Activated T-cell treated with anti-CD3 and anti-CD28 coated beads, Interleukin-2, amount 50 U/mL, for 4 hours (primary cell): ENCODE measurements at places on chromosomes 5 and 9. TPM values are rescaled to one million over a fixed set of nuclear protein-coding genes. Genes with fewer than 3 reads are reported as not detected.

Gene HK3
- total RNA-seq: not detected

Gene UBAC1
- total RNA-seq: 31.4 TPM

DNA sequence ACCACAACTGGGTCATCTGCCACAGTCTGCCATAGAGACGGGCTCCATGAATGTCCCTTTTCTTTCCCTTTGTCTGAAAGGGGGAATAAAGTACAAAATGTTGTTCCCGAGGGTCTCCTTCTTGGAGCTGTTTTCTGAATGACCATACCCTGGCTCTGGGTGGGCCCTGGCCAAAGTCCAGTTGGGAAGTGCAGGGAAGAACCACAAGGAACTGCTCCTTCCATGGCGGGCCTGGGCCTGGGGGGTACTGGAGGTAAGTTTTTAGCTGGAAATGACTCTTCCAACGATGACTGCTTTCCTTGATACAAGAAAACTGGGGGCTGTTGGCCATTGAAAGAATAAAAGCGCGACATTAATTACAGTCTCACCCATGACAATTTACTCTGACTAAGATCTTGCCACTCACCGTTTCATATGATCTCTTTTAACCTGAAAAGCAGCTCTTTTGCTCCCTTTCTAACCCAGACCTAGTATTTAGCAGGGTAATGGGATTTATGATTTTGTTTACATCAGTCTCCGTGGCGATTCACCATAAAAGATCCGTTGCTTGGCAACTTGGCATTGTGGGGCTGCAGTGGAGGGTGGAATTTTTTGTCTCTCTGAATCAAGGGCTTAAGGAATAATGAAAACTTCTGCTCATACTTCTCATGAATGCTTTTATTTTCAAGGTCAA lies 89.2 kb upstream of the PTCH1 start:
- DNase-seq: no peak

Gene CORO2A
- total RNA-seq: 2.1 TPM

- no peak for DNase-seq
These were observed 128.4 kb downstream of the PARP8 start for GRCh38 chr5:50794812-50795211.

Gene DBH
- total RNA-seq: not detected

Gene N4BP3
- 7.6 TPM for total RNA-seq

- DNase-seq: no peak
These were observed 97.8 kb downstream of the MPDZ start for GRCh38 chr9:13181652-13182051.

Gene MORN5
- not detected for total RNA-seq

GRCh38 chr9:37856551-37856950 lies 47.4 kb downstream of the SLC25A51 start:
- no peak for DNase-seq

DNA sequence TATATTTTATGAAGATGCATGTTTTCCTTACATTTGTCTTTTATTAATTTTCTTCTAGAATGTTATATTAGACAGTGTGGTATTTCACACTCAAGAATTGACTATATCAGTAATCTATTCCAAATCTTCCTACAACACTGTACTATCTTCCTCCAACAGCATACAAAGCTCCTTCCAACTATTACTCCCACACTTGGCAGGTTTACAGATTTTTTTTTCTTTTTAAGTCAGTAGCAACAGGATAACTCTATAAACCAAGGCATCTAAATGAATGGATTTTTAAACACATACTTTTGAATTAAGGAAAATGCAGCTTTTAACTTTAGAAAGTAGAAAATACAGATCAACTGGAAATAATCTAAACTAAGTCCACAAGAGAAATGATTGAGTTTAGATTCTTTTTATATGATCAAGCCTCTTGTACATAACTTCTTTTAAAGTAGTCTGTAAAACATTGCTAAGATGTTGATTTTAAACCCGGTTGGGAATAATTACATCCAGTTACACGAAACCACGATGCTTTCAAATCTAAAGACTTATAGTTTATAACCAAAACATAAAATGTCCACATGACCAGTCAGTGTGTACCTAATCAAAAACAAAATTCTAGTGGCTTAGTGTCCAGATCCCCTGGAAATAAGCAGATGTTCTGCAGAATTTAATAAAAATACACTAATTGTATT lies 281.6 kb downstream of the ADAMTS6 start:
- DNase-seq: no peak

Gene SPOCK1
- total RNA-seq: not detected

Gene GAPT
- not detected for total RNA-seq

DNA sequence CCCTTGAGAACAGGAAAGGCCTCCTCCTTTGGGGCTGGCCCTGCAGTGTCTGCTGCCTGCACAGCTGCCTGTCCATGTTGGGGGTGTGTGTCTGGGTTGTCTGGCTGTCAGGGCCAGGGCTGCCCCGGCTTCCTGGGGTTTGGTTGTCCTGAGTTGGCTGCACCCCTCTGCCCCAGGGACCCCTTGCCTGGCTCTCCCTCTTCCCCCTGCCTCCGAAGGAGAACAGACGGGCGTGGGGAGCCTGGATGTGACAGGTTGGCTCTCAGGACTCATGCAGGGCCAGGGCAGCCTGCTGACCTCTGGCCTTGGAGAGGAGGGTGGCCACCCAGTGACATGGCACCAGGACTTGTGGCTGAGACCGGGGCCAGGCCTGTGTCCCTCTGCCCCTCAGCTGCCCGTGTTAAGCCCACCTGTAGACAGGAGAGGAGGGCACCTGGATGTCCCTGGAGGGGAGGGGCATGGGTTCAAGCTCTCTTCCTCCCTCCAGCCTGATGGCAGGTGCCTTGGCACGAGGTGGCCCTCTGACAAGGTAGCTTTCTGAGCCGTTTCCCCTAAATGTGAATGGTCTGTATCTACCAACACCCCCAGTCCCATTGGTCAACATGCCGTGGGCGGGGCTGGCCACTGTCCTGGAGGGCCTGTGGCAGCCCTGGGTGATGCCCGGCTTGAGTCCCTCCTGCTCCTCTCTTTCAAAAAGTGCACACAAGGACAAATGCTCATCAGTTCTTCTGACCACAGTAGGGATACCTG lies 34.9 kb downstream of the WNK2 start:
- no peak for DNase-seq

DNA sequence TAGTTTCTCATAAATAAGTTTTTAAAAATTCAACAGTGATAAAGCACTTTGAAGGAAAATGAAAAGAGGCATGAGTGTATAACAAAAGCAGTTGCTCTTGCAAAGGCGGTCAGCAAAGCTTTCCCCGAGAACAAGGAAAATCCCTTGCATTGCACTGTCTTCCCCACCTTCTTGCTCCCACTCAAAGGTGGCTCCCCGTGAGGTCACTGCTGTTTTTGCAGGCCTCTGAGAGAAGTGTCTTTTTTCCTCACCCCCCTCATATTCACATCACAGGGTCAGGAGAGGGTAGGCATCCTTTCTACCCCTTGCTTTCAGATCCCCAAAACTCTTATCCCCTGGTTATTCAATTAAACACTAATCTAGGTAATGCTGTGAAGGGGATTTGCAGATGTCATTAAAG lies 15.2 kb upstream of the SLC36A1 start:
- no peak for DNase-seq

Gene HMCN2
- total RNA-seq: 0.03 TPM

DNA sequence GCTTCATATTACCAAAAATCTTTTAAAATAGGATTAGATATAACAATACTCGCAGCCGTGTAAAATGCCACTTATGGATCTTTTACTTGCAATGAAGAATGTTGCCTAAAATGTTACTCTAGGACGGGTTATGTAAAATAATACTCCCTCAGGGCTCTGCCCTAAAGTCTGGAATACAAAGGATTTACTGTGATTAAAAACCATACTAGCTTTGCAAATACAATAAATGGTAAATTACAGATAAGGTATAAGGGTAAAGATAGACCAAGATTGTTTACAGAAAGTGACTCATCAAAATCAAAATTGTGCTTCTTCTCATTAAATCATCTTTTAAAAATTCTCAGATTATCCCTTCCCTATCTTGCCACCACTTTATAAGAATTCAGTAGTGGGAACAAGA lies 163.6 kb downstream of the MEF2C start:
- DNase-seq: no peak

Gene BARX1
- not detected for total RNA-seq

DNA sequence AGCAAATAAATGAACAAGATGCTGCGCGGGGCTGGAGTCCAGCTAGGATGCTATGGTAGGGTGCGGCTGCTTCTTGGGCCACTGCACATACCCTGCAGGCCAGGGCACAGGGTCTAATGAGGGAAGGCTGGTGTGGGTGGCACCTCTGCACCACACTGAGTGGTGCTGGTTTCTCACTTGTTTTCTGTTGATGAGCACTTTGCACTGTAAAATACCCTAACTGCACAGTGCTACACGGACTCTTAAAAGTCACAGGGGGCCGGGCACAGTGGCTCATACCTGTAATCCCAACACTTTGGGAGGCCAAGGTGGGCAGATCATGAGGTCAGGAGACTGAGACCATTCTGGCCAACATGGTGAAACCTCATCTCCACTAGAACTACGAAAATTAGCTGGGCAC lies 52.7 kb upstream of the DMRT1 start:
- no peak for DNase-seq

GRCh38 chr5:65647941-65648340 lies 23.1 kb downstream of the SHLD3 start:
- DNase-seq: no peak

- DNase-seq: no peak
These were observed 227.1 kb downstream of the ARHGEF28 start for GRCh38 chr5:73853091-73853490.

DNA sequence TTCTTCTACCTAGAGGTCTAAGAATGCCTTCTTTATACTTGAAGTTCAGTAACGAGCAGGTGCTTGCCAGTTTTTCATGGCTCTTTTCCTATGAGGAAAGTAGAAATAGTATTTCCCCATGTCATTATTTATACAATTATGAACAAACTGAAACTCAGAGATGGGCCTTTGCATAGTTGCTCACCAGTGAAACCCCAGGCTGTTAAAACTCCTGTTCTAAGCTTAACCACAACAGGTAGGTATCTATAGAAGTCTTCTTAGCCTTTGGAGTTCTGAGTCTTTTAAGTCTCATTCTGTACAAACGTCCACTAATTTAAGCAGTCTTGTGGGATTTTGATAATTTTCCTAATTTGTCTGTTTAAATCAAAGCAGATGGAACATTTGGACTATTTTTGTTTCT lies 90.1 kb downstream of the STARD4 start:
- DNase-seq: no peak

- DNase-seq: no peak
These were observed 191.8 kb downstream of the MELK start for GRCh38 chr9:36764364-36765076.

GRCh38 chr5:157379983-157380382 lies 80.0 kb upstream of the NIPAL4 start:
- DNase-seq: no peak

DNA sequence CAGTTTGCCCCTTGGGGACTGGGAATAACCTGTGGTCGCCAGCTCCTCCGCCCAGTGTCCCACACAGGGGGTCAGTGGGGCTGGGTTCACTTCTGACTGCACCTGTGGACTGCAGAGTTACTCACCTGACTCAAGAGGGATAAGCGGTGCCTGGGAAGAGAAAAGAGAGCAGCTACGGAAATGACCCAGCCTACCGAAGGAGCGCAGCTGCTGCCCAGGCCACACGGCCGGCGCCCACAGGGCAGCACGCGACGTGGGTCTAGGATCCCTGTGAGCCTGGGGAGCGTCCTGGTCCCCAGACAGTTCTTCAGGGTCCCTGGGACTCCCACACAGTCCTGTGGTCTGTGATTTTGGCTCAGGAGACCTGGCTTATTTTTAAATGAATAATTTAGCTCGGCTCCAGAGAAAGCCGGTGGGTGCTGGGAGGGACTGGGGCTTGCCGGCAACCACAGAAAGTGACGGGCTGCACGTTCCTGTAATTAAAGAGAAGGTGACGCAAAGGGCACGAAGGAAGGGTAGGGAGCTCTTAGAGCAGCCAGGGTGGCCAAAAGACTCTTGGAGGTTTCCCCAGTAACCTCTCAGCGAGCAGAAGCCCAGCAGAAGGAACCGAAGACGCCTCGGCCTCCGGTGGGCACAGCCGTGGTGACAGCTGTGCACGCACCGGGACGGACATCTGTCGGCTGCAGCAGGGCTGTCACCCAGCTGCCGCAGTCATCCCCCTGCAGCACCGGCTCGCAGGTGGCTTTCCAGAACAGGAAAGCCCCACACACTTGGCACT lies 97.5 kb upstream of the FCN2 start:
- no peak for DNase-seq

- no peak for DNase-seq
These were observed 254.6 kb downstream of the FSTL4 start for GRCh38 chr5:133357758-133358157.

DNA sequence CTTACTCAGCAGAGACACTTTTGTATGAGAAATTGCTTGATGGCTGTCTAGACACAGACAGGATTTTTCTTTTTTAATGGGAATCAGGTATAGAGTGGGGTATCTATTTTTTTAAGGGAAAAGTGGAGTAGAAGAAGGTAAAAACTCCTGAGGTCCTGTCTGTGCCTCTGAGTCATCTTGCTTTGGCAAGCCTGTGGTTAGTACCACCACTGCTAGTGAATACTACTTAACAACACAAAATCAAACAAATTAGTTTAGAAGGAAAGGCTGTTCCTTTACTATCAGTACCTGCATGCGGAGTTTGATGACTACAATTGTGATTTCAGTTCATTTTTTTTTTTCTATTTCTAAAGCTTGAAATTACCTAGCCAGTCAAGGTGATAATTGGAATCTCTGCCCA lies 150.9 kb upstream of the PPP1R2B start:
- DNase-seq: no peak

Gene PCDHB14
- total RNA-seq: not detected

Gene PLPP6
- total RNA-seq: 3.0 TPM

Gene TGFBI
- total RNA-seq: 0.84 TPM

Gene AGPAT2
- 11.7 TPM for total RNA-seq

DNA sequence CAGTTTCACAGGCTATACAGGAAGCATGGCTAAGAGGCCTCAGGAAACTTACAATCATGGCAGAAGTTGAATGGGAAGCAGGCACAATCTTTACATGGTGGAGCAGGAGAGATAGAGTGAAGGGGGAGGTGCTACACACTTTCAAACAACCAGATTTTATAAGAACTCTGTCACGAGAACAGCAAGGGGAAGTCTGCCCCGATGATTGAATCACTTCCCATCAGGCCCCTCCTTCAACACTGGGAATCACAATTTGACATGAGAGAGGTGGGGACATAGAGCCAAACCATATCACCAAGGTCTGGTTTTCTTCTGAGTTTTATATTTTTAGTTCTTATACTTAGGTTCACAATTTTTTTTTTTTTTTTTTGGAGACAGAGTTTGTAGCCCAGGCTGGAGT lies 16.1 kb downstream of the ZCCHC9 start:
- DNase-seq: no peak

- no peak for DNase-seq
These were observed 218.9 kb downstream of the NXNL2 start for GRCh38 chr9:88753691-88754367.

GRCh38 chr9:80755586-80755985 lies 933.8 kb downstream of the TLE1 start:
- no peak for DNase-seq

GRCh38 chr5:89435347-89435746 lies 552.4 kb upstream of the MEF2C start:
- DNase-seq: no peak

- no peak for DNase-seq
These were observed 115.7 kb downstream of the UGCG start for GRCh38 chr9:112012026-112012902.
